ENCODE measurements at places on chromosomes 12 and 14. TPM values are rescaled to one million over a fixed set of nuclear protein-coding genes. Genes with fewer than 3 reads are reported as not detected.

The NGB gene
- total RNA-seq = not detected

GRCh38 chr14:56358275-56358674, 221.3 kb upstream of the TMEM260 start:
- DNase-seq = no peak
- no peak overlapping the region for H3K27ac ChIP-seq
- H3K27me3 ChIP-seq = no peaks in the 10 kb centered on the region
- peaks cover 2% of the 10 kb centered on the region for H3K36me3 ChIP-seq
- H3K4me3 ChIP-seq = no peak overlapping the region
- H3K4me1 ChIP-seq = no peaks in the 10 kb centered on the region

- peaks cover 2% of the 10 kb centered on the region for H3K36me3 ChIP-seq
- H3K27ac ChIP-seq = no peak overlapping the region
- no peak for DNase-seq
- no peak overlapping the region for H3K4me3 ChIP-seq
- H3K4me1 ChIP-seq = peaks cover 4% of the 10 kb centered on the region
Observed at GRCh38 chr14:97395068-97395467, 597.9 kb downstream of the VRK1 start.

GRCh38 chr12:116532986-116533342, 26.2 kb upstream of the MAP1LC3B2 start:
- no peak for DNase-seq
- no peak overlapping the region for H3K27ac ChIP-seq
- H3K4me1 ChIP-seq = peaks cover 28% of the 10 kb centered on the region
- H3K36me3 ChIP-seq = peaks cover 4% of the 10 kb centered on the region
- H3K4me3 ChIP-seq = peak overlapping the region; percentile 93

DNA sequence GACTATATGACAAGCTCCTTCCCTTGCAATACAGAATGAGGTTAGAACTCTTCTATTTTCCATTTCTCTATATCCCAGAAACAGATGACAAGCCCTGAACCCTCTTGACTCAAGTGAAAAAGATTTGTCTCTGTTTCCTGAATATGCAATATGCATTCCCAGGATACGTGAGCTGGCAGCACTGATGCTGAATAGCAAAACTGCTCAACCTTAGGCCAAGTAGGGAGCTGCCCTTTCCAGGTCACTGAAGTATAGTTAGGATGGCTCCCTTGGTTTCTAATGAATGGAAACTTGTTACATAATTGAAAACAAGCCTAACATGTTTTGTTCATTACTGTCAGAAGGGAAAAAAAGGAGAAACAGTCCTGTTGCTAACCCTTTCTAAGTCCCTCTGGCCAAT, 47.9 kb upstream of the PLEKHG7 start:
- peaks cover 11% of the 10 kb centered on the region for H3K27me3 ChIP-seq
- no peak overlapping the region for H3K4me3 ChIP-seq
- no peak for DNase-seq
- no peak overlapping the region for H3K27ac ChIP-seq

DNA sequence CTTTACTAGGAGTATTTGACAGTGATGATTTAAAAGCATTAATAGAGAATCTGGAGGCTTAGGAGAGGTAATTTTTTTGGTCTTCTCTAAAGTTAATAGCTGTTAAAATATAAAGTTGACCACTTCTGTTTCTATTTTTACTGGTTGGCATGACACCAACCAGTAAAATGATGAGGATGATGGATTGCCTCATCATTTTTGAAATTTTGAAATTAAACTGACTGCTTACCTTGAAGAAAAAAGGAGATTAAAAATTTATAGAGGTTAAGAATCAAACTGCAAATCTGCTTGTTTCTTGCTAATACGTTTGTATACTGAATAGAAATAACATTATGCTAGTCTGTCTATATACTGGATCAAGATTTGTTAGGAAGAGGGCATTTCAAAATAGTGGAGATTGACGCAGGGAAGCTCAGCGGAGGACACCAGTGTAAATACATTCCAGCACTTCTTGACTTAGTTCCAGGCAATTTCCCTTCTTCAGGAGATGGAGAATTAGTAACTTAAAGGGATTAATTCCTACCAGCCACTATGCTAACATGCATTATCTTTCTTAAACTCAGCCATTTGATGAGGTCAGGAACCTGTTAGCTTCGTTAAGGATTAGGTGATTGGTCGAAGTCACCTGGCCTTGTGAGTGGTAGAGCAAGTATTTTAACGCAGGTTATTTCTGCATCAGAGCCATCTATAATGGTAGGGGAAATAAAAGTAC, 3.6 kb downstream of the EID3 start:
- no peak for DNase-seq
- peaks cover 2% of the 10 kb centered on the region for H3K36me3 ChIP-seq
- H3K27me3 ChIP-seq = no peaks in the 10 kb centered on the region
- peak overlapping the region; percentile 14 for H3K27ac ChIP-seq
- H3K4me1 ChIP-seq = peaks cover 42% of the 10 kb centered on the region

GRCh38 chr12:113242560-113242959, 21.3 kb downstream of the TPCN1 start:
- no peaks in the 10 kb centered on the region for H3K36me3 ChIP-seq
- no peak overlapping the region for H3K4me3 ChIP-seq
- H3K27me3 ChIP-seq = no peaks in the 10 kb centered on the region
- H3K27ac ChIP-seq = peak overlapping the region; percentile 37

The PTPRQ gene
- not detected for total RNA-seq

GRCh38 chr14:24518851-24519250, 10.8 kb upstream of the CMA1 start:
- no peaks in the 10 kb centered on the region for H3K4me1 ChIP-seq
- no peak overlapping the region for H3K4me3 ChIP-seq
- H3K27ac ChIP-seq = no peak overlapping the region

DNA sequence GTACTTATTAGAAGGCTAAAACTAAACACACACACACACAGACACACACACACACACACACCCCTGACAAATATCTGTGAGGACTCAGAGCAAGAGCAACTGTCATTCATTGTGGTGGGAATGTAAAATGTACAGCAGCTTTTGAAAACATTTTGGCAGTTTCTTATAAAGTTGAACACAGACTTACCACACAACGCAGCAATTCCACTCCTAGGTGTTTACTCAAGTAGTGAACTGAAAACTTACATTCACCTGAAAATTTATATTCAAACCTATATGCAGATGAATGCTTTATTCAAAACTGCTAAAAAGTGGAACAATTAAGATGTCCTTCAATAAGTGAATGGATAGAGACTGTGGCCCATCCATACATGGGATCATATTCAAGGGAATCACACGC, 18.6 kb downstream of the ZNF605 start:
- no peaks in the 10 kb centered on the region for H3K27me3 ChIP-seq
- H3K36me3 ChIP-seq = peaks cover 4% of the 10 kb centered on the region
- no peak for DNase-seq
- no peak overlapping the region for H3K27ac ChIP-seq

- no peaks in the 10 kb centered on the region for H3K36me3 ChIP-seq
- no peaks in the 10 kb centered on the region for H3K27me3 ChIP-seq
- no peak for DNase-seq
Observed at GRCh38 chr12:71162832-71163763, 5.3 kb upstream of the TSPAN8 start.

The TTC9 gene
- 8.2 TPM for total RNA-seq

DNA sequence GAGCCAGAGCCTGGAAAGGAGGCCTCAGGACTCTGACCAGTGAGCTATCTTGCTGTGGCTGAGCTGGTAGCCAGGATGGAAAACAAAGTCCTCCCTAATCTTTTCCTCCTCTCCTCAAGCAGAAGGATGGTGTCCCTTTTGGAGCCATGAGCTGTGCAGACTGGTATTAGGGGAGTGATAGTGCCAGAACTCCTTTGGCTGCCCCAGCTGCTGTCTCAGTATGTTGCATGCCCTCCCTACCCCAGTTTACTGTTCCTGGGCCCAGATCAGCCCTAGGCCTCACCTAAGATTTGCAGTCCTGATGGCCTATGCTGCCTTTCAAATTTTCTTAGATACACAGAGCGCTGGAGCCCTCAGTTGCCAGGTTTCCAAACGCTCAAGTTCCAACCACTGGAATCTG, 150.3 kb upstream of the ALG10B start:
- DNase-seq = no peak
- H3K4me3 ChIP-seq = no peak overlapping the region
- no peaks in the 10 kb centered on the region for H3K4me1 ChIP-seq
- H3K27ac ChIP-seq = no peak overlapping the region

GRCh38 chr14:20679907-20680306, 4.5 kb upstream of the RNASE4 start:
- DNase-seq = no peak
- no peaks in the 10 kb centered on the region for H3K36me3 ChIP-seq
- no peak overlapping the region for H3K4me3 ChIP-seq
- H3K4me1 ChIP-seq = peaks cover 19% of the 10 kb centered on the region
- H3K27me3 ChIP-seq = no peaks in the 10 kb centered on the region

- DNase-seq = no peak
- peaks cover 13% of the 10 kb centered on the region for H3K4me1 ChIP-seq
- peak overlapping the region; percentile 67 for H3K27ac ChIP-seq
- no peak overlapping the region for H3K4me3 ChIP-seq
- peaks cover 5% of the 10 kb centered on the region for H3K36me3 ChIP-seq
Observed at GRCh38 chr12:55771736-55772135, 28.8 kb downstream of the GDF11 start.

GRCh38 chr12:109627633-109628032, 54.0 kb downstream of the MVK start:
- no peak overlapping the region for H3K4me3 ChIP-seq
- H3K27me3 ChIP-seq = peaks cover 58% of the 10 kb centered on the region
- H3K36me3 ChIP-seq = peaks cover 14% of the 10 kb centered on the region
- DNase-seq = no peak
- peaks cover 6% of the 10 kb centered on the region for H3K4me1 ChIP-seq

- no peak overlapping the region for H3K4me3 ChIP-seq
- H3K36me3 ChIP-seq = no peaks in the 10 kb centered on the region
- DNase-seq = no peak
- H3K4me1 ChIP-seq = no peaks in the 10 kb centered on the region
- no peaks in the 10 kb centered on the region for H3K27me3 ChIP-seq
Observed at GRCh38 chr14:29355846-29356245, 571.8 kb downstream of the PRKD1 start.

GRCh38 chr12:113407931-113408600, 4.4 kb upstream of the SDS start:
- no peaks in the 10 kb centered on the region for H3K4me1 ChIP-seq
- no peak for DNase-seq
- no peaks in the 10 kb centered on the region for H3K36me3 ChIP-seq
- H3K27me3 ChIP-seq = peaks cover 22% of the 10 kb centered on the region

DNA sequence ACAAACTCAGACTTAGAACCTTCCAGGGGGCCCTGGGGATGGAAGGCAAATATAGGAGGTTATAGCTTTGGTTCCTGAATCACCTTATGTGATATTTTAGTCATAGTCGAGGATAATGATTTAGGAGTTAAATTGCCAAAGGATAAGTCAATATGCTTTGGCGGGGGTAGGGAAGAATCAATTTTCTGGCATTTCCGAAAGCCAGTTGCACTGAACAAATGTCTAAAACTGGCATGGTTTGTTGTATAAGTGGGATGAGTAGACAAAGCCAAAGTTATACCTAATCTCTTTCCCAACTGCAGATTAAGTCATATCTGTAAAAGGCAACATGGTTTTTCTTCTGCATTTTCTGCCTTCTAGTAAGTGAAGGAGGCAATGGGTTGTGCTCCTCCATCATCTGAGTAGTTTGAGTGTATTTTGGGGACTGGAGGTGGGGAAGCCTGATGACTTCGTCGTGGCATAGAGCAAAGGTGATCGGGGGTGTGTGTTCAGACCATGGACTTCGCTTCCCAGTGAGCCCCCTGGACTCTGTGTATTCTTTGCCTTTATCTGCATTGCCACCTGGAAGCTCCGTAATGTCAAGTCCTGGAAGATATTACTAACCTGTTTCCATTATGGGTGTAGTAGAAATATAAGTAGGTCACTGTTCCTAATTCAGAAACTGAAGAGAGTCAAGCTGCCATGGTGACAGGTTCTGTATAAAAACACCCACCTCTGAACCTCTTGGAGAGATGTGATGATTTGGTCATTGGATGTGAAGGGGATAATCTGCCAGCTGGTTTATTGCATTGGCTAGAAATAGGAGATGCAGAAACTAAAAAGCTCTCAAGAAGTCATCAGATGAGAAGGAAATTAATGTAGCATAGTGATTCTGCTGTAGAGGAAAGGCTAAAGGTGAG, 24.5 kb downstream of the PPFIBP1 start:
- no peaks in the 10 kb centered on the region for H3K36me3 ChIP-seq
- no peak for DNase-seq
- H3K27me3 ChIP-seq = peaks cover 10% of the 10 kb centered on the region

- H3K27me3 ChIP-seq = no peaks in the 10 kb centered on the region
- H3K36me3 ChIP-seq = no peaks in the 10 kb centered on the region
- DNase-seq = no peak
- H3K4me3 ChIP-seq = no peak overlapping the region
- peaks cover 2% of the 10 kb centered on the region for H3K4me1 ChIP-seq
Observed at GRCh38 chr12:44184499-44185206, 348.8 kb downstream of the TMEM117 start.

The RERG gene
- not detected for total RNA-seq

DNA sequence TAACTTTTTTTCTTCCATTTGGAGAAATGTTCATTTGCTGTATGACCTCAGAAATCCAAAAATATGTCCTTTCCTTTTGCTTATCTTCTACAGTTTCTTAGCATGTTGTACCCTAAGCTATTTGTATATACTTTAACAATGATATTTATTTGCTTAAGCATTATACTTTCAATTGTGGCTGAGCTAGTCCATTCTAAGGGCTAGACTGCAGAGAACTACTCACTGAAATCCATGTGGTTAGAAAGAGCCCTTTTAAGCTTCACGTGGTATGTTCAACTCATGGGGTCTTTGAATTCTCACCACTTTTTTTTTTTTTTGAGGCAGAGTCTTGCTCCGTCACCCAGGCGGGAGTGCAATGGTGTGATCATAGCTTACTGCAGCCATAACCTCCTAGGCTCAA, 122.5 kb downstream of the HMGA2 start:
- DNase-seq = no peak
- H3K27ac ChIP-seq = no peak overlapping the region
- no peak overlapping the region for H3K4me3 ChIP-seq

GRCh38 chr14:21043974-21044618, 1.9 kb downstream of the RNASE7 start:
- H3K4me1 ChIP-seq = peaks cover 34% of the 10 kb centered on the region
- peaks cover 4% of the 10 kb centered on the region for H3K36me3 ChIP-seq
- H3K4me3 ChIP-seq = peak overlapping the region; percentile 36
- peaks cover 25% of the 10 kb centered on the region for H3K27me3 ChIP-seq

GRCh38 chr12:88570103-88570502, 10.2 kb downstream of the KITLG start:
- no peak overlapping the region for H3K4me3 ChIP-seq
- no peak overlapping the region for H3K27ac ChIP-seq
- no peaks in the 10 kb centered on the region for H3K4me1 ChIP-seq
- DNase-seq = no peak
- H3K36me3 ChIP-seq = no peaks in the 10 kb centered on the region
- H3K27me3 ChIP-seq = no peaks in the 10 kb centered on the region

GRCh38 chr12:105554223-105554678, 223.8 kb downstream of the C12orf75 start:
- no peaks in the 10 kb centered on the region for H3K4me1 ChIP-seq
- no peaks in the 10 kb centered on the region for H3K36me3 ChIP-seq
- H3K4me3 ChIP-seq = no peak overlapping the region
- H3K27me3 ChIP-seq = peaks cover 7% of the 10 kb centered on the region
- no peak overlapping the region for H3K27ac ChIP-seq

The RTN1 gene
- 0.60 TPM for total RNA-seq

- no peak for DNase-seq
- H3K27ac ChIP-seq = no peak overlapping the region
- peaks cover 2% of the 10 kb centered on the region for H3K36me3 ChIP-seq
- H3K4me1 ChIP-seq = no peaks in the 10 kb centered on the region
- H3K27me3 ChIP-seq = peaks cover 23% of the 10 kb centered on the region
Observed at GRCh38 chr12:2412305-2412643, 359.5 kb downstream of the CACNA1C start.

GRCh38 chr14:69268763-69269162, 8.8 kb downstream of the GALNT16 start:
- DNase-seq = no peak
- H3K4me1 ChIP-seq = no peaks in the 10 kb centered on the region
- peaks cover 17% of the 10 kb centered on the region for H3K27me3 ChIP-seq
- peaks cover 3% of the 10 kb centered on the region for H3K36me3 ChIP-seq
- no peak overlapping the region for H3K27ac ChIP-seq

The PACS2 gene
- total RNA-seq = 64.9 TPM
